ENCODE measurements at places on chromosomes 2 and 18.

DNA sequence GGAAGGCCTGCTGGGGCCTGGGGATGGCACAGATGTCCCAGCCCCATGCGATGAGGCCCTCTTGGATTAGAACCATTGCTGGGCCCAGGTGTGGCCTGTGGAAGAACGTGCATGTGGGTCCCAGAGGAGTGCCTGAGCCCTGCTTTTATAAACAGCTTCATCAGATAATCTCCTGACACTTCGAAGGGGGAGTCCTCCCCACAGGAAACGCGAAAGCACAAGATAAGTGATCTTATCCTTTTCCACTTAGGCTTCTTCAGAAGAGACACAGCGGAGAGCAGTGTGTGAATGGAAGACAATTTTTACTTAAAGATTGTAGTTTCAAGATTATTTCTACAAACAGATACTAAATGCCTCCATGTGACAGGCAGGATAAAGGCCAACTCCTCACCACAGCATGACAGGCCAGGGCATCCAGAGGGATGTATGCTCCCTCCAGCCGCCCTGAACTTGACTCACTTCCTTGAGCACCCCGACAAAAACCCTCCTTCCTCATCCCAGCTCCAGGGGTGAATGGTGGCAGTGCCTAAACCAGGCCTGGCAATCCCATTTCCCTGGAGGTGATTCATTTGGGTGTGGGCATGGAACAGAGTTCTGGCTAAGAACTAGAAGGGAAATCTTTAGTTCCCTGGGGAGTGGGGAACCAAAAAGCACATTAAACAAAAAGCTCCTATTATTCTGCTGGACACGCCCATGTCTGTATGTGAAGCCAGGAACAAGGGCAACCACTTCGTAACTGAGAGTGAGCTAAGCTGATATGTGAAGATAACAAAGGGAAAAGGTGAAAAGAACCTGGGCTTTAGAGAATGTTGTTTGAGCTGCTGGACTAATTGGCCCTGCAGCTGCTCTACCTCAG lies 56.2 kb upstream of the TMEM163 start:
- no peak for DNase-seq

- no peak for DNase-seq
Measured at GRCh38 chr2:115484486-115484885, 1042.0 kb downstream of the DPP10 start.

GRCh38 chr2:128941751-128942150 lies 623.1 kb upstream of the HS6ST1 start:
- no peak for DNase-seq

- no peak for DNase-seq
Measured at GRCh38 chr18:35716169-35716831, 134.8 kb downstream of the GALNT1 start.

- no peak for DNase-seq
Measured at GRCh38 chr2:83844490-83844889, 614.6 kb downstream of the SUCLG1 start.

- DNase-seq, result no peak
Measured at GRCh38 chr18:47512726-47513435, 261.4 kb upstream of the SKOR2 start.

DNA sequence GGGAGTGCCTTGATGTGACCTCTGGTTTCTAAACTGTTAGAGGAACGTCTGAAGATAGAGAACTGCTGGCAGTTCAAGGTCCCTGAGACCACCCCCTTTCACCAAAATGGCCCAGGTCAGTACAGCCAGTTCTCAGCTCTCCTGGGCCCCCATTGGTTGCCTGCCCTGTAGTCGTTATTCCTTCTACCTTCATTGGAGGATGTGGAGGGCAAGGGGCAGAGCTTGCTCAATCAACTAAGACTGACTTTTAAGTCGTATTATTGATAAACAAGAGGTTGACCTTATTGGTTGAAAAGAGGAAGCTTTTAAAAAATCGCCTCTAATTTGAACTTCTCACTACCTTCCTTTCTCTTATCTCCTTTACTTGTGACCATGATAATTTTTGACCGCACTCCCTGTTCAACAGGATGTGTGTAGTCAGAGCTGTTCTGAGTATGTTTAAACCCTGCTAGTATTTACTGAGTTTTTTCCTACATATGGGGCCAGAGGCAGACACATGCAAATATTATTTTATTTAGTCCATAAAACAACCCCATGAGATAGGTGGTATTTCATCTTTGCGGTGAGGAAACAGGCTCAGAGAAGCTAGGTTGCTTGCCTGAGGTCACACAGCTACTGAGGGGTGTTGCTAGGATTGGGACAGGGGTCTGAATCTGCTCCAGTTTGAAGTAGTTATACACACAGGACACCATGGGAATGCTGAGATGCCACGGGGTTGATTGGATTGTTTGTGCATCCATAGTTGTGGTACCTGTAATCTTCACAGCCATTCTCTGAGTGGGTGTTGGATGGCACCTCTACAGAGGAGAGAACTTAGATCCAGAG lies 65.9 kb downstream of the TMEM247 start:
- no peak for DNase-seq

DNA sequence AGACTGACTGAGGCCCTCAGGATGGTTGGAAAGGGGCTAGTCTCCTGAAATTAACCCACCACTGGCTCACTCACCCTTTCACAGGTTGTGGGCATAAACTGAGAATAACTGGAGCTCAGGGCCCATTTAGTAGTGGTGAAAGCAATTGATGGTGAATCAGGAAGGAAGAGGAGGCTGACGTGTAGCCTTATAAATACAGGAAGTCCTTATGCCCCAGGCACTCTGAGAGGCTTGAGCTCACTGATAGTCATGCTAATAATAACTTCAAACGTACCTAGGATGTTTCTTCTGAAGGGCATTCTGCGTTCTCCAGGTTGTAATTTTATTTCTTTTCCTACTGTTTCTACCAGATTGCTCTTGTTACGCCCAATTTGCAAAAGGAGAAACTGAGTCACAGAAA lies 328.4 kb downstream of the CLIP4 start:
- no peak for DNase-seq

GRCh38 chr2:239870863-239871262 lies 154.3 kb downstream of the NDUFA10 start:
- no peak for DNase-seq

- no peak for DNase-seq
Measured at GRCh38 chr2:24220554-24221291, 45.9 kb downstream of the FAM228A start.

DNA sequence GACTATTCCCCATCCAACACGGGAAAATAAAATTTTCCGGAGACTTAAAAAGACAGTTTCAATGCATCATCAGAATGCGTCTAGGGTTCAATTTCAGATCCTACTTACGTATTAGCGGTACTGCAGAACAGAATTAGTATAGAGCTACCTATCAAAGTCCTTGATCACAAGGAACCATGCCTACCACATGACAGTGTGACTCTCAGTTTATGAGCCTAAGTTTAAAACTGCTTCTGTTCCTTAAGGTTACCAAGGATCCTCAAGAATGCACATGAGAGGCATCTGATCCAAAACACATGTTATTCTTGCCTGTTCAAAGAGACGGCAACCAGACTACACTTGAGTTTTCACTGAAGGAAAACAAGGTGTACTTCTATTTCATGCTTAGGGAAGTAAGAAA lies 369.7 kb downstream of the EPHA4 start:
- DNase-seq, result no peak

GRCh38 chr18:60176259-60176658 lies 196.3 kb downstream of the MC4R start:
- no peak for DNase-seq

- DNase-seq, result peak; percentile 29
Measured at GRCh38 chr2:45494275-45494977, 116.6 kb downstream of the SRBD1 start.

- no peak for DNase-seq
Measured at GRCh38 chr18:24995755-24996154, 356.2 kb downstream of the ZNF521 start.

- no peak for DNase-seq
Measured at GRCh38 chr2:182163878-182164277, 178.2 kb downstream of the PPP1R1C start.

DNA sequence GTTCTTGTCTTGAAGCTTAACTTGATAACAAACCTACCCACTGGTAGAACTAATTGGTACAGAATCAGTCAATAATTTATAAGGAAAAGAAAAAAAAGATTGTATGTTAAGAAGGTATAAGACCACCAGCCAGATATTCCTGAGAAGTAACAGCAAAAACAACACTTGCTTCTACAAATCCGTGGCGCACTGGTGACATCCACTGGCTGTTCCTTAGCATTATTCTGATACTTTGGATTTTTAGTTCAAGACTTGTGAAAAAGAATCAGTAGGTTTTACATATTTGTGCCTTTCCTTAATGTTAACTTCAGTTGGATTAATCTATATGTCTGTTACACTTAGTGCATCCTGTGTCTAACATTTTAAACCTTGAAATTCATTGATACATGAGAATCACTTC lies 141.8 kb downstream of the GRB14 start:
- no peak for DNase-seq

GRCh38 chr18:42929857-42930256 lies 185.6 kb downstream of the RIT2 start:
- DNase-seq, result no peak

DNA sequence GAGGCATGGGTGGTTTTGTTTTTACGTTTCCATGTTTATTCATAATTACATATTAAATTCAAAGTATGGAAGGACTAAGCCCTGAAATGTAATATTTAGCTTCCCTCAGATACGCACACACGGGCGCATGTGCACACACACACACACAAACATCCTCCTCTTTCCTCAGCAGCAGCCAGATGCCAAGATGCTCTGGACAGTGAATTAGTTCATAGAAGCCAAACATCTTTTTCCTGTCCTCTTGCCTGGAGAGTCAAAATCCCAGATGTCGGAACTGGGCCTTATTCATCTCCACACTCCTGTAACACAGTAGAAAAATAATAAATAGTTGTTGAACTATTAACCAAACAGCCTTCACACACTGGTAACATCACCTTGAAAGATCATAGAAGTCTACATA lies 273.1 kb downstream of the SP3 start:
- no peak for DNase-seq

DNA sequence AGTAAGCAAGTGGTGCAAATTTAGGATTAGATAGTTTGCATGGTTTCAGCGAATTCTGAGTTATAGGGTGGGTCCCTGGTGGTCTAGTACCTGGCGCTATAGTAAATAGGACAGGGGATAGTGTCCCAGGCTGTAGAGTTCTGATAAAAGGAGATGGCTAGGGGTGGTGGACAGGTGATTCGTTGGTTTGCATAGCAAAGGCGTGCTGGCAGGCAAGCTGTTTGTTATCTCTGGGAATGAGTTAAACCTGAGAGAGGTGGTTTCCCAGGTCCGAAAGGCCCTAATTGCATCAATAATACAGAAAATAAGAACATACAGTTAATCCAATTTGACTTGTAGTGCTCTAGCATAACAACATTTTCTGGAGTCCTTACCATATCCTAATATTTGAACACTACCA lies 6.9 kb upstream of the ZDBF2 start:
- DNase-seq, result no peak

DNA sequence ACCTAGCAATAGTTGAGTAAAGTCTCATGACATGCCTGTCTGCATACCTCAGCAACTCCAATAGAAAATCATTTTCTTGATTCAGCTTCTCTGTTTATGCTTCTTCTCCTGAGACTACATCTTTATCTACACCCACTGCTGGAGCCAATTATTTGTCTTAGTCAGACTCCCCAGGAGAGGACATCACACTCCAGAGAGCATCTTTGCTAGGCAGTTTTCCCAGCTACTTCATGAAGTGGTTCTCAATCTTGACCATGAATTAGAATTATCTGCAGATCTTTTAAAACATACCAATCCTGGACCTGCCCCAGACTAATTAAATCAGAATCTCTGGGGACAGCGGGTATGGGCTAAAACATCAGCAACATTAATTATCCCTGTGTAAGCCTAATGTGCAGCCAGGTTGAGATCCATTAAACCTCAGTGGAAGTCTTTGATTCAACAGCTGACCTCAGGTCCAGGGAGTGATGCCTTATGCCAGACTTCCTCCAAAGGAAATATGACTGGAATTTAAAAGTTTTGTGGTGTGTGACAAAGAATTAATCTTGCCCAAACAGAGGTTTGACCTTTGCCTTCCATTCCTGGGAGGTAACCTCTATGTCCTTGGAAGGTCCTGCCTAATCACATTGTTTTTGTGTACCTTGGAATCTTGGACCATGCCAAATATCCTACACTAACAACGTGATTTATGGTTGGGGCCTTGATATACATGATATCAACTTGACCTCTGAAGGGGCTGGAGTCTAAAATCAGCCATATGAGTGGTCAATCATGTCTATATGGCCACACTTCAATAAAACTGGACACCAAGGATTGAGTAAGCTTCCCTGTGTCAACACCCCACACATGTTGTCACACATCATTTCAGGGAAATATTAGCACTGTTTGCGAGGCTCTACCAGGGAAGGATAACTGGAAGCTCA lies 99.3 kb upstream of the DNAJC10 start:
- DNase-seq, result no peak

DNA sequence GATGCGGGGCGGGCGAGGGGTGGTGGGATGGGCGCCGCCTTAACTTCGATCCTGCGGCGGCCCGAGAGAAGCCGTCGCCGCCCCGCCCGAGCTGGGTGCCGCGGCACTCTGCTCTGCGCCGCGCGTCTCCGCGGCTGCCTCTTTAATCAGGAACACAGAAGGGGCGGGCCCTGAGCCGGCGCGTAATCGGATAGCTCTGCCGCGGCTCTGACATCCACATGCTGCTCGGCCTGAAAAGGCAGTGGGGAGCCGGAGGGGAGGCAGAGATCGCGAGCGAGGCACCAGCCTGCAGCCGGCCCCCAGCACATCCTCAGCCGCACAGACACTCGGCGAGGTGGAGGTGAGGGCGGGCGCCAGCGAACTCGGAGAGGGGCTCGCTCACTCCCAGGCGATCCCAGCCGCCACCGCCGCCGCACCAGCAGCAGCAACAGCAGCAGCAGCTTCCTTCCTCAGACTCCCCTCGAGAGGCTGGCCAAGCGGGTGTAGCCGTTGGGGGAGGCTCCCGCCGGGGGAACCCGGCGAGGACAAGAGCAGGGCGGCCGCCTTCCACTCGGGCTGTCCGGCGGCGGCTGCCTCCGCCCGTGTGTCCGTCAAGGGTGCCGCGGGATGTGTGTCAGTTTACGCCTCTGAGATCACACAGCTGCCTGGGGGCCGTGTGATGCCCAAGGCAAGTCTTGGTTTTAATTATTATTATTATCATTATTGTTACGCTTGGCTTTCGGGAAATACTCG lies at the start of gene NRP2:
NRP2 (plus strand) TSS at position 263 of the 732 bp plus-strand sequence. CDS start 790 bp downstream, outside the sequence.
- DNase-seq, result no peak

DNA sequence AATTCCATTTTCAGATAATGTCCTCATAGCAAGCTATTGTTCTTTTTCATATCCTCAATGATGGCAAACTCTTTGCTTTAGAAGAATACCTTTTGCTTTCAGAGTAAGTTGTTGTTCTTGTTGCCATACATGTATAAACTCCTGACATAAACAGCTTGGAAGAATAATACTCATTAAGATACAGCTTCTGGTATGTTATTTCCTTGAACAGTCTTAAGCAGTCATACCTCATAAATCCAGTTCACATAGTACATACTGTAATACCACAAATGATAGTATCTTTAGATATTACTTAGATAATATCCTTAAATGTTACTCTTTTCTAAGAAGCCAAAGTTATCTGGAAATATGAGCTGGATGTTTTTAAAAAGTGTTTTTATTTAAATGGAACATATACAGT lies 23.2 kb downstream of the METTL8 start:
- no peak for DNase-seq
